Activated T-helper 9 cell treated with anti-CD3 and anti-CD28 coated beads, Interleukin-2, amount 50 U/mL, for 16 hours (primary cell): ENCODE measurements at places on chromosomes 5 and 9.

DNA sequence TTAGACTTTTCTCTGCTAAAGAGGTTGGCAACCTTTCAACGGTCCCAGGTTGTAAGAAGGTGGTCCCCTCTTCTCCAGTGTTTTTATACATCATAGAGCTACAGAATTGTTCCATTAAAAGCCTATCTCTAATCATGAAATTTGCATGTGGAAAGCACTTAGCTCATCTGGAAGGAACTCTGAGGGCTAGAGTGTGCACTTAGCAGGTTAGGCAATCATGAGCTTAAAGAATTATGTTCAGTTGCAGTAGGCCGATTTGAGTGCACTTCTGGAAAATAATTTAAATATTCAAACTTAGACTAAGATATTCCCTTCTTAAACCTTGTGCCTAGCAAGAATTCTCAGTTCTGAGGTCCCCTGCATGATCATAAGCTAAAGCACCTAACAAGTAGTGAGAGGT lies 468.7 kb downstream of the SPATA31D1 start:
- DNase-seq = no peak

- no peak for DNase-seq
Observed at GRCh38 chr9:83312537-83312936, 225.7 kb downstream of the FRMD3 start.

DNA sequence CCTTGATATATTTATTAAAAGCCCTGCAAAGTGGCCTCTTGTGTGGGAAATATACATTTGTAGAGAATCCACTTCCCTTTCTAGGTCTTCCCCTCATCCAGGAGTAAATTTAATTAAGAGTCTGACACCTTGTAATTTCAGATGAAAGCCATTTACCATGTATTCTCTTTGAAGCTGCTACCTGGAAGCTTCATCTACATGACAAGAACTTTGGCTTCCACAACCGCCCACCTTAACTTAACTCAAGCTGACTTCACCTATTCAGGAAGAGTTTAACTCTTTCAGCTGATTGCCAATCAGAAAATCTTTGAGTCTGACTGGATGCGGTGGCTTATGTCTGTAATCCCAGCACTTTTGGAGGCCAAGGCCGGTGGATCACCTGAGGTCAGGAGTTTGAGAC lies 899.9 kb downstream of the TAF11L14 start:
- no peak for DNase-seq

DNA sequence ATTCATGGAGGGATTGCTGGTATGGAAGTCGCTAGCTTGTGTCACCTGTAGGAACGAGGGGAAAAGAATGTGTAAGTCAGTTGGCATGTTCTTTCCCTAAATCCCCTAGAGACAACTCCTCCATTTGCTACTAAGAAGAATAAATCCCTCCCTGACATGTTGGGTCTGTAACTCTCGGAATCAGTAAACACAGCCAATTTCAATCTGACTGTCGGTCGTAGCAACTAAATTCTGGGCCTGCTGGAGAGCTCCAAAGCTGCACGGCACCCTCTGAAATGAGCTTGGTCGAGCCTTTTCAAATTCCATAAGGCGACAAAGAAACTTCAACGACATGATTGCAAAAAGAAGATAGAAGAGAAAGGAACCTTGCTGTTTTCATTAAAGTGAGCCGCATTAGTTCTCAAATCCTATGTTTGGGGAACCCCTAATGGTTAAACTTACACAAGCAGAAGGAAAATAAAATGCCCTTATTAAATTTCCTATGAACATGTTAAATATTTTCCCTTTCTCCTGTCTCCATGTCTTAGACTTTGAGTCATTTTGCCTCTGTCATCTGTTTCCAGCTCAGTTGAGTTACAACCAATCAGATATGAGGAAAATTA lies 735.8 kb upstream of the WWC1 start:
- no peak for DNase-seq

DNA sequence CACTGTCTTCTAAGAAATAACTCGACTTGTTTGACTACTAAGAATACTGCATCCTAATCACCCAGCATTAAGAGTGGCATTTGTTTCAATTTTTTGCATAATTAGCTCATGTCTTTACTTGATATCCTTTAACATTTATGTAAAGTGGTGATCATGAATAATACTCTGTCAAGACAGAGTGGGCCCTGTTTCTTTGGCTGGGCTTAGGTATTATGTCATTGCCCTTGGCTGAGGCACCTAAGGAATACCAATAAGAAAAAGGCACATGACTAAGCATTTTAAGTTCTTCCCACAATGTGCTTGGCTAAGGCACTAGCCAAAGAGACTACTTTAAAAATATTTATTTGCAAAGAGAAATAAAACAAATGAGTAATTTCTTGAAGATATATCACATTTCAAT lies 308.1 kb downstream of the CTNND2 start:
- no peak for DNase-seq

- no peak for DNase-seq
Observed at GRCh38 chr9:120916991-120917880, 9.4 kb downstream of the TRAF1 start.

- DNase-seq = no peak
Observed at GRCh38 chr9:19992556-19992955, 203.7 kb upstream of the SLC24A2 start.

- DNase-seq = no peak
Observed at GRCh38 chr9:93258419-93258817, 74.5 kb downstream of the WNK2 start.

GRCh38 chr5:167765352-167765751 lies 526.1 kb upstream of the WWC1 start:
- DNase-seq = no peak

DNA sequence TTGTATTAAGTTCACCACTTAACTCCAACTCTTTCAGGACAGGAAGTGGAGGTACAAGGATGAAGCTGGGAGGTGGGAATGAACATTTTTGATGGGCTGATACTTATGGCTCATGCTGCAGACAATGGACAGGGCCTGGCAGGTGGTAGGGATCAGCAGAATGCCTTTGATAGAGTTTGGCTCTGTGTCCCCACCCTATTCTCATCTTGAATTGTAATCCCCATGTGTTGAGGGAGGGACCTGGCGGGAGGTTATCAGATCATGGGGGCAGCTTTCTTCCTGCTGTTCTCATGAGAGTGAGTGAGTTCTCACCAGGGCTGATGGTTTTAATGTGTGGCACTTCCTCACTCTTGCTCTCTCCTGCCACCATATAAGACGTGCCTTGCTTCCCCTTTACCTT lies 87.3 kb upstream of the PRLR start:
- no peak for DNase-seq

GRCh38 chr5:8522646-8523045 lies 653.7 kb downstream of the MTRR start:
- DNase-seq = no peak

DNA sequence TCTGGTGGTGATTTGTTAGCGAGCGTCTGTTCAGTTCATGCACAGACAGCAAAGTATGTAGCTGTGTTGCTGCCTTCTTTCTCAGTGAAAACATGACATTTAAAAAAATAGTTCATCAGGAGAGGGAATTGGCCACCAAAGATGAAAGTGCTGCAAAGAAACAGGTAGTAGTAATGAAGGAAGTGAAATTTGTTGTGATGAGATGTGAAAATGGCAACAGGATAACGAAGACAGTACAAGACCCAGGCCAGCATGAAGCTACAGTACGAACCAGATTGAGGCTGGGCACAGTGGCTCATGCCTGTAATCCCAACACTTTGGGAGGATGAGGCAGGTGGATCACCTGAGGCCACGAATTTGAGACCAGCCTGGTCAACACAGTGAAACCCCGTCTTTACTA lies 136.0 kb downstream of the SMARCA2 start:
- DNase-seq = no peak

GRCh38 chr5:125310749-125311148 lies 564.3 kb upstream of the ZNF608 start:
- no peak for DNase-seq

DNA sequence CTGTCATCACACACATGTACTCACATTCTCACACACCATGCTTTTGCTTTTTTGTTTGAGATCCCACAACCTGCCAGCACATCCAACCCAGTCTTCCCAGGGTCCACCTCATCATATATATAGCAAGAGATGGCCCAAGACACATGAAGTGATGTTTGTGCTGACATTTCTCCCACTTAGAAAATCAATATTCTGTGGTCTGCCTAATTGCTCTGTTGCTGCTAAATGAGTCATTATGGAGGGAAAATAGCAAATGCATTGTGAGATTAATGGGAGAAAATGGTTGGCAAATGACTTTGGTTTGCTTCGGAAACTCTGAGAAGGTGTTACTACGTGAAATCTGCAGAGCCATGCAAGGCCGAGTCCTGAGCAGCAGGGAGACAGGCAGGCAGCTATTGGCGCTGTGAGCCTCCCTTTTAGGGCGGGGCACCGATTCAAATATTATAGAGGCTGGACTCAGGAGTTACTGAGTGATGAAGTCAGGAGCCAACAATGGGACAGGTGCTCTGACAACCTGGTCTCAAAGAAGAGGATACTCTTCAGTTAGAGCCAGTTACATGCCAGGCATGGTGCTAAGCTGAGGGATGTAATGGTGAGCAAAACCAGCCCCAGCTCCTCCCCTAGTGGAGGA lies 62.8 kb downstream of the DAB2IP start:
- no peak for DNase-seq

- no peak for DNase-seq
Observed at GRCh38 chr5:3195994-3196393, 399.6 kb upstream of the IRX1 start.

- no peak for DNase-seq
Observed at GRCh38 chr9:94918038-94918753, 191.7 kb downstream of the AOPEP start.

DNA sequence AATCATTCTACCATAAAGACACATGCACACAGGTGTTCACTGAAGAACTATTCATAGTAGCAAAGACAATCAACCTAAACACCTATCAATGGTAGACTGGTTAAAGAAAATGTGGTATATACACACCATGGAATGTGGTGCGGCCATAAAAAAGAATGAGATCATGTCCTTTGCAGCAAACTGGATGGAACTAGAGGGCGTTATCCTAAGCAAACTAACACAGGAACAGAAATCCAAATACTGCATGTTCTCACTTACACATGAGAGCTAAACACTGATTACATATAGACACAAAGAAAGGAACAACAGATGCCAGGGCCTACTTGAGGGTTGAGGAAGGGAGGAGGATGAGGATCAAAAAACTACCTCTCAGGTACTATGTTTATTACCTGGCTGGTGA lies 103.8 kb downstream of the DRD1 start:
- no peak for DNase-seq

- no peak for DNase-seq
Observed at GRCh38 chr9:124799274-124800006, 22.5 kb downstream of the OLFML2A start.

DNA sequence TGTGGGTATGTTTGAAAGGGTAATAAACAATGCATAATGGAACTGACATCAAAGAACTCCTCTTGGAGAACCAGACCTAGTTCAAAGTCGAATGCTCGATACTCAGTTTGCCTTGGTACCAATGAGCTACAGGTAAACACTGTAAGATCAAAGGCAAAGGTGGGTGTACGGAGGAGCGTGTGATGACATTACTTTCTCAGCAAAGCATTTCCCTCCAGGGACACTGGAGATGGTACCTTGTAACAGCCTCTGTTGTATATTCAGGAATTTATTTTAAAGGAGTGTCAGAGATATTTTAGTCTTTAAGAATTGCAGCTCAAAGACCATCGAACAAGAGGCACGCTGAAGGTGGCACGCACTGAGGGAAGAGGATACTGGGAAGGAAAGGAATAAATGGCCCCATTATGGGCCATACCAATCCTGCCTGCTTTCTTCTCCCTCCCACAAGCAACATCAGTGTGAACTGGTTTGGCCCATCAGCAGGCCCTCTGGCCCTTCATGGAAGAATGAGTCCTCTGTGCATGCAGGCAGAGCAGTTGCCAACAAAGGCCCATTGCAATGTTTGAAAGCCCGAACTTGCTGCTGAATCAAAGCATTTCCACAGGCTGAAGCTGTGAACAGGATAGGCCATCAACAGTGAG lies 410.2 kb downstream of the ACTL7B start:
- DNase-seq = no peak

- no peak for DNase-seq
Observed at GRCh38 chr5:108561416-108562204, 179.7 kb upstream of the FBXL17 start.

DNA sequence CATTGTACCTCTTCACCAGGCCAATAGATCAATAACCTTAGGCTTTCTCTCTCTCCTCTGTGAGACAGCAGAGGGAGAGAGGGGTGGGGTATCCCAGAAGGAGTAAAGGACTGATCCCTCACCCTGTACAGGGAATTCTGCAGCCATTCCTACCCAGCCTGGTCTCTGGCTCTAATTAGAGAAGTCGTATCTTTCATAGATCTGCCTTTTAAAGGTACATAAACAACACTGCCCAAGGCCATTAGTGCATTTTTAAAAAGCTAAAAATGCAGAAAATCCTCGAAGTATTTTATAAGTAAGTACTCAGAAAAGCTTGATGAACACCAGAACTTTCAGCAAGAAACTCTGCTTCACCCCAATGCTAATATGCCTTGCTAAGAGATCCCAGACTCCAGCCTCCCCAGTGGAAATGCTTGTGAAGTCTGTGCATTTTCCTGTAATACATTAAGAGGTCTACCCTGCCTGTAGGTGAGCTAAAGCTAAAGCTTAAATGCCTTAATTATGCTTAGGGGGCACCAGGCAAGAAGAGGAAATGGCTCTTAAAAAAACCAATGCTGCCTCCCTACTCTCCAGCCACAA lies 200.0 kb upstream of the ANKRD55 start:
- no peak for DNase-seq

DNA sequence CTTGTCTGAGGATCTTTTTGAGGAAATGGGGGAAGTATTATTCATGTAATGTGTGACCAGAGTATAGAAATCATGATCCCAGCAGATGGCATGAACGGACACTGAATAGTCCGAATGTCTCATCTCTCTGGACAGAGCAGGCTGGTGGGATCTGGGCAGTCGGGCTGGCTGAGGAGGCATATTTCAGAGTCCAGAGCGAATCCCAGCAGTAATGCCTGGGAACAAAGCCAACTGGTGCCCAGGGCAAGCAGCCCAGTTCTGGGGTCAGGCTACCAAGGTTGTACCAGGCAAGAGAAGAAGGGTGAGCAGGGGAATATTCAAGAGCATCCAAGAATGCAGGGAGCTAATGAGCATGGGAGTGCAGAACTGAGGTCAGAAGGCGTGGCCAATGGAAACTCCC lies 306.4 kb downstream of the ZSWIM6 start:
- no peak for DNase-seq

DNA sequence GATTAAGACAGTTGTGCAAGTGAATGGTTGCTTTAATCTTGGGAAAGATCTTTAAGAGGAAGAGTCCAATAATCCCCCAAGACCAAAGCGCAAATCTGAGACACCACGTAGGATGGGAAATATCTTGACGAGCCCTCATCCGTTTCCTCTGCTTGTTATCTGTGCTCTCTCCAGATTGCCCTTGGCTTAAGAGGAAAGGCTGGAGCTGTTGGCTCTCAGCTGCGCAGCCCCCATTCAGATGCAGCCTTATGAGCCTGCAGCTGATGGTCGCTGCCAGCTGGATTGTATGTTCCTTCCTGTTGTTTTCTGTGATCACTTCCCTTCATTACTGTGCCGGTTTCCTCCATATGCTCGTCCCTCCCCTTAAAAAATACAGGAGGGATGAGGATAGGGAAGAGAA lies 47.7 kb downstream of the PWWP2A start:
- no peak for DNase-seq

GRCh38 chr9:130659699-130660248 lies 4.6 kb upstream of the PRDM12 start:
- no peak for DNase-seq
